AG08395 (cell line): ENCODE measurements at places on chromosomes 7 and 10.

DNA sequence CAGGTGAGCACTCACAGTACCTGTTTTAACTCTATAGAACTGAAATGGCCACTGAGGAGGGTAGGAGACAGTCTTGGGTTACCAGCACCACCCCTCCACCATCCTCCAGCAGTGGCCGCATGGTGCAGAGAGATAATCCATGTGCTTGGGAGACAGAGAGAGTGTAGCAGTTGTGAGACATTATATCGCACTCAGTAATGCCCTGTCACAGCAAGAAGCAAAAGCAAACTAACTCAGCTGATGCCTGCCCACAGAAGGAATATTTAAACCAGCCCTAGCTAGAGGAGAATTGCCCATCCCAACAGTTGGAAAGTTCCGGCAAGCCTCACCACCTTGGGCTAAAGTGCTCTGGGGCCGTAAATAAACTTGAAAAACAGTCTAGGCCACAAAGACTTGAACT, 58.8 kb upstream of the HBP1 start:
- no peak for DNase-seq

DNA sequence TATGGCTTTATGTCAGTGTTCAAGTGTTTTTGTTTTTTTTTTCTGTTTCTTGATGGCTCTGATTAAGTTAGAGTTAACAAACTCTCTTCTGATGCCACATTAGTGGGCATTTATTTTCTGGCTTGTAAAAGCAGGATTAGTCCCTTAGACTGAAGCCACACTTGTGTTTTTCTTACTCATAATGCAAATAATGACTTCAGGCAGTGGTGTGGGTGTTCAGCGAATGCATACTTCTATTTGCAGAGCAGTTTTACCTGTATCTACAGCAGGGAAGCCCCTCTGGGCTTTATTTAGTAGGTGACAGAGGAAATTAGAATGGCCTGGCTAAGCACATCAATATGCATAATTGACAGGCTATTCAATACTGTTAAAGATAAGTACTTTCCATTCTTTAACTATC, 79.9 kb downstream of the CNNM2 start:
- DNase-seq: no peak

DNA sequence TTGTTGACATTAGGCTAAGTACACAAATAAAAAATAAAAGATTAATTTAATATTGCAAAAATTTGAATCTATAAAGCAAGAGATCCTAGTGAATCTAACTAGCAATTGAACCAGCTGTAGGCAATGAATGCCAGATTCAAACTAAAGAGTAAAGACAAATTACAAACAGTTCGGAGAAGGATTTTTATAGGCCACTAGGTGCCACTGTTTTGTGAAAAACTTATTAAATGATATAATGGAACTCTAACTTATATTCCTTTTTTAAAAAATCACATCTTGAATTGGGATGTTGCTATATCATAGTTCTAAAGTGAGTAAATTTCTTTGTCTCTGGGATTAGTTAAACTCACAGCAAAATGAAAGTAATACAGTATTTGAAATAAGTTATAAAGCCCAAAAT, 39.1 kb upstream of the GNAI1 start:
- DNase-seq: peak; percentile 29

DNA sequence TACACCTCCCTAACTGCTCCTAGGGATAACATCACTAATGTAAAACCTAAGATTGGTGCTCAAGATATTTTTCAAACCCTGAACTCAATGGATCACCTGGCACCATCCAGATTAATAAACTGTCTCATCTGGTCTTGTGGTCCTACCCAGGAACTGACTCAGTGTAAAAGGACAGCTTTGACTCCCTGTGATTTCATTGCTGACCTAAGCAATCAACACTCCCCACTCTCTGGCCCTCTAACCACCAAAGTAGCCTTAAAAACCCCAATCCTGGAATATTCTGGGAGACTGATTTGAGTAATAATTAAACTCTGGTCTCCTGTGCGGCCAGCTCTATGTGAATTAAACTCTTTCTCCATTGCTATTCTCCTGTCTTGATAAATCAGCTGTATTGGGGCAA, 6.2 kb upstream of the USP54 start:
- peak; percentile 19 for DNase-seq

- no peak for DNase-seq
Observed at GRCh38 chr7:132991615-132992587, 90.0 kb downstream of the CHCHD3 start.

- no peak for DNase-seq
Observed at GRCh38 chr7:50530766-50531165, 34.4 kb downstream of the DDC start.

- no peak for DNase-seq
Observed at GRCh38 chr10:125626671-125627070, 56.3 kb downstream of the TEX36 start.

- DNase-seq: no peak
Observed at GRCh38 chr7:38051786-38052185, 126.3 kb upstream of the STARD3NL start.

GRCh38 chr10:26690731-26691475, 6.6 kb upstream of the PDSS1 start:
- no peak for DNase-seq

DNA sequence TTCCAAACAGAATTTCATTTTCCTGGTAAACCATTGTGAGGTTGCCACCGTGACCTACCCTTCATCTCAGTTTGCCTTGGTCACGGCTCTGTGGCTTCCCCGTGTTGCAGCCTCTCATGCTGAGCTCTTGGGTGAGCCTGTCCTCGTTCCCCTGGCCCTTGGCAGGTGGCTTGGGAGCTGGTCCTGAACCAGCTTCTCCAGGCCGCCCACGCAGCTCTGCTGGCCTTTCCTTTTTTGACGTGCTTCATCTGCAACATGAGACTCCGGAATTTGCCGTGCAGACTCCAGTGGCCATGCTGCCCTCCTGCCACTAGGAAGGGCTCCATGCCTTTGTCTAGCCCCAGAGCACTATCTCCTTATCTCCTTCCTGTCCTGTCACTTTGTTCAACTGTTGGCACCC, 93.0 kb upstream of the NPS start:
- no peak for DNase-seq

- DNase-seq: no peak
Observed at GRCh38 chr7:8923164-8923806, 489.9 kb downstream of the NXPH1 start.

DNA sequence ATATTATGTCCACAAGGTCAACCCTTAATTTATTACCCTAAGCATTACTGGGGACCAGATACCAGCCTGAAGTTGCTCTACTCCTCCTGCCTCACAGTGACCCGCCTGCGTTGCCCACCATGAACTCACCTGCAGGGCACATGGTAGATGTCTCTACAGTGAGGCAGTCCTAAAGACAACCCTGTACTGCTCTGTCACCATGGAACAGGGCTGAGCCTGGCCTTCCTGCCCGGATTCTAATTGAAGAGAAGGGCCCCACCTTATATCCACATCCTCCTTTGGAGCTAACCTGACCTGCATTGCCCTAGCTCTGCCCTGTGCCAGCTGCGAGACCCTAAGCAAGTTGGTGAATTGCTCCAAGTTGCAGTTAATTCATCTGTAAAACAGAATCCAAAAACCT, 4.1 kb downstream of the SH3PXD2A start:
- no peak for DNase-seq

DNA sequence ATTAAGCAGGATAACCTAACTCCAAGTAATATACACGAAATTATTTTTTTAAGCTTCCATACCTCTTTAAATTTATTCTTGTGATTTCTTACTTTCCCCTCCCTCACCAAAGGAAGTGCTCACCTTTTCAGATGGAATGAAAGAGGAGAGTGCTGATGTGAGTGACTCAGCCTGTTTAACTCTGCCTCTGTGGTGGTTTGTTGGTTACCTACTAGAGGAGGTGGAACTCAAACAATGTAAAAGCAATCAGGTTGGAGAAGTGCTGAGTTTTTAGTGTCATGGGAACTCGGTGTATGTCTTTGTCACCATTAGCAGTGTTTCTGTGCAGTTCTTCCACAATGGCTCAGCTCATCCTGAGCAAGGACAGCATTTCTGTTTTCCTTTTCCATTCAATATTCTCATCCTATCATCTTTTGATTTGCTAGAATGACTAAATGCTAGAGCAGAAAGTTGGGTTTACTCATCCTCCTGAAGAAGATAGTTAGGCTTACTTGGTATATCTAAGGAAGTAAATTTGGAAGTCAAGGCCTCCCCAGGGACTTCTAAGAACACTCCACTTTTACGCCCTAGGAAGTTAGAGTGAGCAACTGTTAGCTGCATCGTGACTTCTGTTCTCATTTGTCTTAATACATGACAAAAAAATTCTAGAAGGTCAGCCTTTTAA, 6.0 kb downstream of the ADD3 start:
- DNase-seq: no peak

DNA sequence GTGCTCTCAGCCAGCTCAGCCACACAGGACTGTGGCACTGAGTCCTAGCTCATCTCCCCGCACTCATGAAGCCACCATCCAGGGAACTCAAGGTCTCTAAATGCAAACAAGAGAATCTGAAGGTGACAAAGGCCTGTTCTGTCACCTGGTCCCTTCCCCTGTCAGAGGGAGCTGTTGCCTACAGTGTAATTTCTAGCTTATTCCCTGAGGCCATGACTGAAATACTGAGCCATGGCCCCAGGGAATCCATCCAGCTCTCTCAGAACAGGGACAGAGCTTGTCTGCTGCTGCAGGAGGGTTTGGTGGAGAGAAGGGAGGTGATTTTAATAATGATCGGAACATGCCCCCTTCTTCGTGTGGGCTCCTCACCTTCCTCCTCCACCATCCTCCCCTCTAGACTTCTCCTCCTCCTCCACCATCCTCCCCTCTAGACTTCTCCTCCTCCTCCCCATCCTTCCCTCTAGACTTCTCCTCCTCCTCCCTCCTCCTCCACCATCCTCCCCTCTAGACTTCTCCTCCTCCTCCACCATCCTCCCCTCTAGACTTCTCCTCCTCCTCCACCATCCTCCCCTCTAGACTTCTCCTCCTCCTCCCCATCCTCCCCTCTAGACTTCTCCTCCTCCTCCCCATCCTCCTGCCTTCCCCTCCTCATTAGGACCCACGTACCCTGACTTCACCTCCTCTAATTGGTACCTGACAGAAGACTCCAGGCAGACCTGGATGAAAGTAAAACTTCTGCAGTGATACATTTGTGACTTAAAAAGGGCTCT, 338.0 kb upstream of the MKI67 start:
- DNase-seq: no peak

- DNase-seq: no peak
Observed at GRCh38 chr7:114997487-114998404, 75.9 kb downstream of the MDFIC start.

DNA sequence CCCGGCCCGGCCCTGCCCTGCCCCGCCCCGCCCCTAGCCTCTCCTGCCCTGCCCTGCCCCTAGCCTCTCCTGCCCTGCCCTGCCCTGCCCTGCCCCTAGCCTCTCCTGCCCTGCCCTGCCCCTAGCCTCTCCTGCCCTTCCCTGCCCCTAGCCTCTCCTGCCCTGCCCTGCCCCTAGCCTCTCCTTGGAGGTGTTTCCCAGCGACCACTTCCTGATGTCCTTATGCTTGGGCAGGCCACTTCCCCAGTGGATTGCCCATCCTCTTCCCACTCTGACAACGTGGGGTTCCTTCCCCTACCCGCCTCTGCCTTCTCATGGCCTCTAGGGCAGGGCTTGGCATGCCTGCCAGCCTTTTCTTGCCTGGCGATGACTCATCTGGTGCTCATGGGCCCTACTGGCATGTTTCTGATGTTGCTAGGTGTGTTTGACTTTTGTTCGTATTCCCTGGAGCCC, 21.2 kb downstream of the PRXL2A start:
- no peak for DNase-seq

DNA sequence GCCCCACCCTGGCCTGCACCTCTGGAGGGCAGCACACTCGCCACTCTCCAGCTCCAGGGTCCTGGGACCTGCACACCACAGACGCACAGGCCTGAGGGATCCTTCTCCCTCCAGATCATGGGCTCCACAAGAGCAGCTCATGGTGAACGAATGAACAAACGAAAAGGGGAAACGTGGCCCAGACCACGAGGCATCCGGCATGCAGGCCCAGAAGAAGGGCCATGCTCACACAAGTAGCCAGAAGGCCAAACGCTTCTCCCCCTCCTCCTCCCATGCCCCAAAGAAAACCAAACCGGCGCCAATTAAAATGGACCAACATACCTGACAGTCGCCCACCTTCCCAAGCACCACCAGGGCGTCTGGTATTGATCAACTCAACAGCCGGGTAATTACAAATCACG, 30.4 kb downstream of the MAD1L1 start:
- no peak for DNase-seq

DNA sequence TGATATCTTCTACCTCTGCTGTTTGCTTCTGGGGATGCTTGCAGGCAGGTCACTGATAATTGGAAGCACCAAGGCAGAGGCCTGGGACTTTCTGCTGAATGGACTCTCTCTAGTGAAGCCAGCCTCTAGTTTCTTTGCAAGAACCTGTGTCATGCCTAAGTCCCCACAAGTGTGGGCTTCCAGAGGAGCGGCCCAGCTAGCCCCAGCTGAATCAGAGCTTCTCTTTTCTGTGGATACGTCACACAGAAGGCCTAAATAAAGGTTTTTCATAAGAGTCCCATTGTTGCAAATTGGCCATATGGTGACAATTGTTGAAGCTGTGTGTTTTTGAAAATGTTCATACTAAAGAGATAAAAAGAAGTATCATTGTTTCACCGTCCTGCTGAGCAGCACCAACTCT, 6.8 kb upstream of the OPALIN start:
- DNase-seq: no peak

DNA sequence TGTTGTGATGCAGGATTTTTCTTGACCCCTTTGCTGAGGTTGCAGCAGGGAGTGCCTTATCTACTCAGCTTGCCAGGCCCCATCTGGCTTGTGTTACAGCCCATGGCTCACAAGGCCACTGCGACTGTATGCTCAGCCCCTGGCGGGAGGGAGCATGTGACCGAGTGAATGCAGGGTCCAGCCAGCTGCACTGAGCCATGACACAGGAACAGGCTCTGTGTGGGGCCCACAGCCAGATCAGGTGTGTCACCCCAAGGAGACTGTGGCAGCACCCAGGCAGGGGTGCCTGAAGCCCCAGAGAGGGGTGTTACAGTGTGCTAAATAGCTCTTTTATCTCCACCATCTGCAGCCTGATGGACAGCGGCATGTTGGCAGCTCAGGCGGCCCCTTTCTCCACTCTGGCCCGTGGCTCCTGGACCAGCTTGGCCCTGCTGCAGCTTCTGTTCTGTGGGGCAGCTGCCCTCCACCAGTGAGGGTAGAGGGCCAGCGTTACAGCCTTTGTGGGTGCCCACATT, 2.6 kb upstream of the PCBD1 start:
- DNase-seq: no peak

DNA sequence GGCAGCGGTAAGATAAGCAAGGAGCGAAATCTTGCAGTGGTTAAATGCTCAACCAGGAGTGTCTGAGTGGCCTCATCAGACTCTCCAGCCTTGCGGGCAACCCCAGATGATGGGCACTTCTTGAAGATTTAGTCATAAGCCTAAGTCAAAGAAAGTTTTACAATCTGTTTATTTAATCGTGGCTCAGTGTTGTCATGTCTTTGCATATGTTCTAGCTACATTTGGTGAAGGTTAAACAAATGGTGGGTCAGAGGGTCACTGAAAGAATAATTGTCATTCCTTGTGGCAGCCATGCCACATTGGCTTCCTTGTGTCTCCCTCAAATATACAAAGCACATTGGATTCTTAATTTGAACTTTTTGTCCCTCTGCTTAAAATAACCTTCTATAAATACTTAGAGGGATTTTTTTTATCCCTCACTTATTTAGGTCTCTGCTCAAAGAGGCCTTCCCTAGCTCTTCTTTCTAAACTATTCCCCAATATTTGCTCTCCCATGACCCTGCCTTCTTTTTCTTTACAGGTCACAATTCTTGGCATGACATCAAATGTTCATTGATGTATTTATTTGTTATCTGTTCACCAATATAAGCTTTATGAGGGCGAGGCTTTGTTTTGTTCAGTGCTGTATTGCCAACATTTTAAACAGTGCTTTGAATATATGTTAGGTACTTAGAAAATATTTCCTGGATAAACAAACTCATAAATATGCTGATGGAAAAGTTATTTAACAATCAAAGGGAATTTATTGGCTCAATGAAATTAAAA, 68.7 kb downstream of the NEUROD6 start:
- no peak for DNase-seq
